ENCODE measurements at places on chromosomes 7 and 10.
A peak's percentile ranks its signal among the peaks of the same experiment; 100 is the strongest.

DNA sequence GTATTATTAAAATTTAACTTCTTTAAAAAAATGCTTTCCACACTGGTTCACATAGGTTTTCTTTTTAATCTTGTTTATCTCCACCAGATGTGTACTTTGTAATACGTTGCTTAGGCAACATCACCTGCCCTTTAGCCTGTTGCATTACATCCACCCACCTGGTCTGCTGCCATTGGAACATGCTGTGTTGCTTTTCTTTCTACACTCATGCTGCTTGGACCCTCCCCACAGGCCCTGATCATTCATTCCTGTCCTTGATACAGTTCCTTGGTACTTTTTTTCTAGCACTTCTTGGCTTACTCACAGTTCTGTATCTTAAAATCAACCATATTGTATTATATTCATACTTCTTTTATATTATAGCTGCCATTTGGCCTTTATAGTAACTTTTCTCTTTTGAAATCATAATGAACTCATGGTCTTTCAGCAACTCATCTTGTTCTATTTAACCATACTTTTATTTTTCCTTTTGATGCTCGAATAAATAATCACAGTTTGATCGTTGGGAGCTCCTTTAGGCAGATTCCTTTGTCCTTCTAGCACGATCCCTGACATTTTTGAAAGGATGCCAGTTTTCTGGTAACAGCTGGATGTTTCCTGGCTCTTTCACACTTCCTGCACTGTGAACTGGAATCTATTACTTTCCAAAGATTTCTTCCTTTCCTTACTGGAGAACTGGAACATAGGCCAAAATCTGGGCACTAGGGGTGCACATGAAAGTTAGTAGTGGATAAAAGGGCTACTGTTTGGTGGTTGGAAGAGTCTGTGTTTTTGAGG is 125.1 kb downstream of the CDK14 start:
- peak; percentile 15 for DNase-seq

DNA sequence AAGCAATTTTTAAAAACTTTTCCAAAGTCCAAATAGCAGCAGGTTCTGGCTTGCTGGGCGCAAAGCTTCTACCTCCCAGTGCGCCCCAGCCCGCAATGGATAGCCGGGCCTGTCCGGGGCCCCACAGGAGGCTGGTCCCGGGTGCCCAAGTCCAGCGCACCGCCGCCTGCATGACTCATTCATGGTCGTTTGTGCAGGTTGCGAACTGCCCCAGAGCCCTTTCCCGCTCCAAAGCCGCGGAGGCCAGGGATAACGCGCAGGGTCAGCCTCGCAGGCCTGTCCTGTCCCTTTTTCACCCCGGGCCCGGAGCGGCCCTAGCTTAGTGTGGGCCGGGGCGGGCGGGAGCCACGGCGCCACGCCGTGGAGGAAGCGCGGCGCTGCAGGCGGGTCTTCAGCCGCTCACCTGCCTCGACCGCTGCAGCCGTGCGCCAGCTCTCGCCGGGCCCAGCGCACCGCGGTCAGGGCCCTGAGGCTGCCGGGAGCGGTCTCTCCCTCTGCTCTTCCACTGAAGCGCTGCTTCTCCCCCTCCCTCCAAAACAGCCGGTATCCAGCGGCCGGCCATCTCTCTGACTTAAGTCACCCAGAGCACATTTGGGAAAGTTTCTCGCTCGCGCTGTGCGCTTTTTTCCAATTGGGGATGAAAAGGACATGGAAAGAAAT is 1.7 kb upstream of the EGR2 start:
- peak; percentile 84 for DNase-seq

DNA sequence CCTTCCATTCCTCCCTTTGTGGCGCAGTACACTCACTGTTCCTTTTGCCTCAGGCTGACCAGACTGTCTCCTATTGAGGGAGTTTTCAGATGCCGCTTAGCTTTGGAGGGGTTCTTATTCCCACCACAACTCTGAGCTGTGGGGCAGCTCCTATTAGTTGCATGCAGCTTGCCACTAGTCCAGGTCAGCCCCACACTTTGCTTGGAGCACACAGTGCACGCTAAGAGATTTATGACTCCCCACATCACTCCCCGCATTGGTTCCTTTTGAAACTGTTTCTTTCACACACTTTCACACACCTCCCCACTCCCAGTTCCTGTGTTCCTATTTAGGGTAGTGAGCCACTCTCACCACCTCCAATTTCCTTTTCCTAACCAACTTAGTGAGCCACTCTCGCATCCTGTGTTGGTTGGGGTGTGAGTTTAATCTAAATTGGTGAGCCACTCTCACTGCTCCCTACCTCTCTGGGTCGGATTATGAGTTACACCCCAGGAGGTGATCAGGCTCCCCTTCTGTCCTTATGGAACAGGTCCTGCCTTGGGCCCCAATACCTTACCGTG is 10.4 kb upstream of the ZNF485 start:
- no peak for DNase-seq

DNA sequence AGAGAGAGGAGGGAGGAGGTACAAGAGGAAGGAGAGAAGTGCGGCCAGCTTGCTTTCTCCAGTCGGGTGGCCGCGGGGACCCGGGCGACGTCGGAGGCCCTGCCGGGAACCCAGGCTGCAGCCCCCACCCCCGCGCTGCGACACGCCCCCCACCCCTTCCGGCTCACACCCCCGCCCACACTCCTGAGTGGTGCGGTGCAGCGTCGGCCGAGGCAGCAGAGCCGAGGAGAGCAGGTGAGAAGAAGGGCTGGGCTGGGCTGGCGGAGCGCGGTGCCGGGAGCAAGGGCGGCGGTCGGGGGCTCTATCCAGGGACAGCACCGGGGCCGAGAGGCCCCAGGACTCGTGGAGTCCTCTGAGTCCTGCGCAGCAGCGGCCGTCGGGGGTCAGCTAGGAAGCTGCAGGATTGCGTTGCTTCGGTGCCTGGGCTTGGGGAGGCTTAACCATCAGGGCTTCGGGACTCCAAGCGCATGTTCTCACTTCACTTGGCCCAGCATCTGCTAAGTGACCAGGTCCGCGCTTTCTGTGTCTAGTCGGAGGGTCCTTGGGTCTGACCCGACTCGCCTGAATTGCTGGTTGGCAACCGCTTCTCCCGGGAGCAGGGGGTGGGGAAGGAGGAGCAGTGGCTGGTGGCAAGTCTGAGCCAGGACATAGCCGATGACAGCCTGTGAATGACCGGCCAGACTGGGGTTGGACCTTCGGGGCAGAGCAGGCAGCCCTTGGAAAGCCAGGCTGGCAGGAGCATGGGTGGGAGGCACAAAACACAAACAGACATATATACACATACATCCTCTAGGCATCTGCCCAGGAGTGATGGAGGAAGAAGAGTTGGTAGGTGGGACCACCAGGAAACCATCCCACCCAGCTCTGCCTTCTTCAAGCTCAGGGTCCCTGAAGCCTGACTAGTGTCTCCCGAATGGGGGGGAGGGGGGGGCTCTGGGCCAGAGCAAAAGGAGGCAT is 683 bp downstream of the CHAT start:
- no peak for DNase-seq

DNA sequence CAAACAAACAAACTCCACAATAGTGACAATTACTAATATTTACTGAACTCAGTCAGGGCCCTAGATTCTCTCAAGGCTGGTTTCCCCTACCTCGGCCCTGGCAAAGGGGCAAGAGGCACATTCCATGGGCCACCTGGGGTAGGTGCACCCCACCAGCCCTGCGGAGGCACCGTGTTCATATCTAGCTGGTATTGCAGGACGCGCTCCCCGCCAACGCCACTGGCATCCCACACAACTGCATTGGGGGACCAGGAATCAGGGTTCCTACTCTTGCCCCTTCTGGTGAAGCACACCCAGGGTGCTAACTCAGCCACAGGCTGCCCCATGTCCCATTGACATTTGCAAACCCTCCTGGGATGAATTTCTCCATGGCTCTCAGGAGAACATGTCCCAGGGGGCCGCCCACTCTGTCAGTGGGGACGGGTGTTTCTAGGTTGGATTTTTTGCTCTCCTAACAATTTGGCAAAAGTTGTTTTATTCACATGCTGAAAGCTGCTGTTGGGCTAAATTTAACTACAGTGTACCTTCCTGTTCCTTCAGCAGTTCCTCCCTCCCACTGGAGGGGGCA is 76.7 kb downstream of the ZRANB1 start:
- DNase-seq, result no peak

DNA sequence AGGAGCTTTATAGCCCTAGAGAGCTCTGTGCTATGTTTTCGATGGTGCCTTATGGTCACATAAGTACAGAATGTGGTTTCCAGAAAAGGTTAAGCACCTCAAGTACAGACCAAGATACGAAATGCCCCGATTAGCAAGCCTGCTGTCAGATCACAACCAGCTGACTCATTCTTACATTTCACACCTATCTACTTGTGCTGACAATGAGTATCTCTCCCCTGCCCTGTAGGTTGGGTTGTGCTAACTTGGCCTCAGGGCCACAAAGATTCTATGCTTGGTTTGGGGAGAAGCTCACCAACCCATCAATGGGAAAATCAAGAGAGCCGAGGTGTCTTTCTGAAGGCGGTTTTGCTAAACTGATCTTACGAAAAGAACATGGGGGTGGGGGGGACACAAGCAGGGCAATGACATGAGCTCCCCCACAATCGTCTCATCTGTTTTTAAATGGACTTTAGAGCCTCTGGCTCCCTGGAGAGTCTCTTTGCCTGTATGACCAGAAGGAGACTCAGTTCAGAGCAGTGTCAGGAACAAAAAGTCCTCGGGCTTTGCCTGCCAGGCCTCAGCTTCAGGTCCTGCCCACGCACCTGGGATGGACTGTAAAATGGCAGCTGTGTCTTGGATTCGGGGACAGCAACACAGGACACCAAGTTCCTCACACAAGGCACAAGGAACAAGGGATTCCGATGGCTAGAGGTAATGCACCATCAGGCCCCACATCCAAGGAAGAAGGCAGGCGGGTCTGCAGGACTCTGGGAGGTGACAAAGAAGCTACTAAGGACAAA is 55.1 kb downstream of the FAM53B start:
- DNase-seq, result no peak

DNA sequence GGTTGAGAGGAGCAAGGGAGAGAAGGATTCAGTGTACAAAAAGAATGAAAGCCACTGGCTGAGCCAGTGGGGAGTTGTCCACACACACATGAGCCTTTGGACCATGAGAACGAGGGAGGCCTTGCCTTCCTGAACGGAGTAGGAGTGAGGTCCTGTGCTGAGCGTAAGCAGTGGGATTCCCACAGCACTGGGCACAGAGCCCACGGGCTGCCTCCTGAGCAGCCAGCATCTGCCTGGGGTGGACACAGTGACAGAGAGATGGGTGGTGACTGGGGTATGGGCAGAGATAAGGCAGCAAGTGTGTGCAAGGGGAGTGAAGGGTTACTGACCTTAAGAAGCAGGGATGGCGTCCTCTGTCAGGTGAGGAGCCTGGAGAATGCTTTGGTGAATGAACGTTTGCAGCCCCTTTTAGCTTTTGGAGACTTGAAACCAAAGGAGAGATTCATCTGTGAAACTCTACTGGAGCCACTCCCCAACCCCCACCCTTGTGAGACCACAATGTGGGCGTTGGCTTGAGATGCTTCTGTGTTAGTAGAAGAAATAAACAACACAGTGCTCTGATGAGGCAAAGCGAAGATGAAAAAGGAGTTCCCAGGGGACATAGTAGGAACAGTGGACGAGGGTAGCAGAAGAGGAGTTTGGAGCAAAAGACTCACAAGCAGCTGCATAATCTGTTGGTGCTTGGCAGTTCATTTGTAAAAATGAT is 56.5 kb downstream of the FIGNL1 start:
- DNase-seq, result no peak

DNA sequence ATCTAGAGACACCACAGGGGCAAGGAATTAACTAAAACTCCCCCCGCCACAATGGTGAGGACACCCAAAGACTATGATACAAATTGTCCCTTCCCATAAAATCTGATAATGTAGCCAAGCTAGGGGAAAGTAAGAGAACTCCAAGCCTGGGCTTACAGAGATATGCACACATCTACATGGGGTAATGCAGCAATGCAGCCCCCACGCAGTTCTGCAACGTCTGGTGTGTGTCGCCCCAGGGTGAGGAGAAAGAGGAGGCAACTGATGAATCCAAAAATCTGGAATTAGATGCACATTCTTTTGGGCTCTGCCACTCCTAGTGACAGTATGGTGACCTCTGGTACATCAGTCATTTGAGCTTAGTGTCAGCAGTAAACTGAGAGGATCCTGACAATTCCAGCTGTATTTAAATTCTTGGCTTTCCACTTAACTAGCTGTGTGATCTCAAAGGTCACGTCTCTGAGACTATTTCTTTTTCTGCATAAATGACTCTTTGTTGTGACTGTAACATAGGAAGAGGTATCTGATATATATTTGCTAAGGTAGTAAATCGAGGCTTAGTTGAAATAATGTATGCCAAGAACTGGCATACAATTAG is 51.5 kb downstream of the PIP4K2A start:
- DNase-seq, result no peak

GRCh38 chr10:3808689-3809199 is 23.7 kb upstream of the KLF6 start:
- DNase-seq, result no peak

DNA sequence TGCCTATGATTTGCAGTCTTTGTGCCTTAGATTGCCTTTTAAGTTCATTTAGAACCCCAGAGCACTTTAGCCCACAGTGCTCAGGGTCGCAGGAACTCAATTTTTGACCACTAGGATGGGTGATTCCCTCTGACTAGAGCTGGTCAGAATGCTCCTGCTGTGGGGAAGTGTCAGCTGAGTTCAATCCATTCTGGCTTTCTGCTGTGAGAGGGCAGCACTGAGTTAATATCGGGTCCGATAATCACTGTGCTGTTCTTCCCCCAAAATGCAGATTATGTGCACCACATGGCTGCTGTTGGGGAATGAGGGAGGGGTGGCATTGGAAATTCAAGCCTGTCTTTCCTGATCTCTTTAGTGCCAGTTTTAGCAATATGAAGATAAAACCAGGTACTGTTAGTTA is 886.4 kb downstream of the DNAJB9 start:
- DNase-seq, result no peak

DNA sequence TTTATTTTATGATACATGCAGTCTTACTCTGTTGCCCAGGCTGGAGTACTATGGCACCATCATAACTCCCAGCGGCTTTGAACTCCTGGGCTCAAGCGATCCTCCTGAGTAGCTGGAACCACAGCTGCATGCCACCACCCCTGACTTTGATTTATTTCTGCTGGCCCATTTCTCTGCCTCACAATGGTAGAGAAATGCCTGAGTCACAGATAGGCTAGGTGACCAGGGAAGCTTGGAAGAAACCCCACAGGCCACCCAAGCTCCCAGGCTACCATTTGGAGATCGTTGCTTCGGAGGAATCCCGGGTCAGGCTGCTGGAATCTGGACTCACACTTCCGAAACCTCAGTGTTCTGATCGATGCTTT is 17.4 kb upstream of the BAIAP2L1 start:
- peak; percentile 49 for DNase-seq

DNA sequence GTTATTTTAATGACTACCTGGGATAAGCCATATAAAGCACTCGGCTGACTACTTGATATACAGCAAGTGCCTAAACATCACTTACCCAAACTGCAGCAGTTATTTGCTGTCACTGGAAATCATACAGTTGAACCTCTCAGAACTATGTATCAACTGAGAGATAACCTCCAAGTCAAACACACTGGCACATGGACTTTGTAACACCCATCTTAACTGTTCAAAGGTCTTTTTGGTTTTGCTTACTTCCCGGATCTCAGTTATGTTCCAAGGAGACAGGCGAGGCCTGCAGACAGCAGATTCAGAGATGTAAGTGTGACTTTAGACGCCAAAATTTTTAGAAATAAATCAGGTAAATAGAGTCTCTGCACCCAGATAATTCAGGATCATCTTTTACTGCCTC is 34.6 kb upstream of the DAGLB start:
- no peak for DNase-seq

- DNase-seq, result no peak
Observed at GRCh38 chr7:33630359-33630758, 275.0 kb upstream of the BMPER start.

- no peak for DNase-seq
Observed at GRCh38 chr7:95478272-95479037, 7.3 kb upstream of the ASB4 start.

GRCh38 chr7:134632937-134633540 is 13.6 kb upstream of the BPGM start:
- DNase-seq, result no peak

Data from hepatic stellate cell (primary cell).